ENCODE measurements at places on chromosomes 5 and 9.

DNA sequence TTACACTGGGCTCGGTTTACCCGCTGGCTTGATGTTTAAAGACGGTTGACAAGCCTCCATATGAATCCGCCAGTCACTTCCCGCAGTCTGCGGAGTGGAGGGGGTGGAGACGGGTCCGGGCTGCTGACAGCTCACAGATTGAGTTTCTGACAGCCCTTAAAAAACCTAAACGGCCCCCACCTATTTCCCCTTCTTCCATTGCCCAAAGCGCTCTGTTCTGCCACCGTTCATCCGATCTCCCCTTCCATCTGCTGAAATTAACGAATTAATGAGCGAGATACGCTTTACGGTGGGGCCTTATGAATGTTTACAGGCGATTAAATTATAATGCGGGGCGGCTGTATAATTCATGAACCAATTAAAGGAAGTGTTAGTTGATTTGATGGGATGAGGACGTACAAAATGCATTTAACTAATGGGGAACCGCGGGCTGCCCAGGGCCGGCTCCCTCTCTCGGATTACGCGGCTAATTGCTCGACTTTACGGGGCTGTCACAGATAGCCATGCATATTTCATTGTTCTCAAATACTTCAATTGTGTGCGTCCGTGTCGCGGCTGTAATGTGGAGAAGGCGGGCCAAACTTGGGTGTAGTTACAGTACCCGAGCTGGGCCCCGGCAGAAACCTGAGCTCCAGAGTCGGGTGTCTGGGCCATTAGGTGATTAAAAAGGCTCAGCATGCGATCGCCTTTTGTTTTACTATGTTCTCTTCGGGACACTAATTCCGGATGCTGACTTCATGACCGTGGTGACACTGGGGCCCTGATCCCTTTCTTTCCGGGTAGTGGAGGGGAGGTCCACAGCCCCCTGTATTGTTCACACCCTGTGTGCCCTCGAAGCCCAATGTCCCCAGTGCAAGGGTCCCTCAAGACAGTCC is 74.9 kb downstream of the GTF3C4 start:
- no peak for DNase-seq

DNA sequence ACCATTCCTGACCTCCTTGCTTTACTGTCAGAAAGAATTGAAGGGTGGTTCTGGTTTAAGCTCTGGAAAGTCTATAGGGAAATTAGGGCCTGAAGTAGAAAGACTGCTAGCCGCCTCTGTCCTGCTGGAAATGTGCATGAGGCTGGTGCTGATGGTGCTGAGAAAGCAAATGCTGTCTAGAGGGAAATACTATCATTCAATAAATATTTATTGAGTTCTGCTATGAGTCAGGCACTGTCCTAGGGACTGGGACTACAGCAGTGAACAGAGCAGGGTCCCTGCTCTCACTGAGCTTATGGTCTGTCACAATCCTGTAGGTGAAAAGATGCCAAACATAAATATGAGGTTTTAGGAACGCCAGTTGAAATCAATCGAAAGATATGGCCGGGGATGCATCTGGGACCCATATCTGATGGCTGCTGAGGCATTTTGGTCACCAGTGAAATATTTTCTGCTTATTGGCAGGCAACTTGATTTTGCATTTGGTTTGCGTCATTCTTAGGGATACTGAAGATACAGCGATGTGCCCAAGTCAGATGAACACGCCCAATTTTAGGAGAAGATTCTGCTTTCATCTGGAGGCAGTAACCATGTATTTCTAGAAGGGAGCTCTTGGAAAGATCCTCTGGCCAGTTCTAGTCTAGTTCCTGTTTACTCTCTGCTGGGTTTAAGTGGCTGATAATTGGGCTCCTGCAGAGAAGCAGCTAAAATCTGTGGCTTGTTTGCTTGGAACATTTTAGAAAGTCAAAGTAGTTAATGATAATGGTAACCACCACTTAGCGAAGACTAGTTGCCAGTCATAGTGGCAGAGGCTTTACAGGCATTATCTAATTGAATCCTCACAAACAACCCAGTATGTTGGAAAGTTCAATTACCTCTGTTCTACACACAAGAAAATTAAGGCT is 73.3 kb downstream of the INSYN2B start:
- DNase-seq: no peak

- DNase-seq: no peak
Observed at GRCh38 chr9:84141741-84142370, 161.3 kb downstream of the RMI1 start.

GRCh38 chr9:84079994-84080393 is 99.4 kb downstream of the RMI1 start:
- DNase-seq: no peak

GRCh38 chr5:129771058-129771838 is 23.4 kb downstream of the MINAR2 start:
- peak; percentile 91 for DNase-seq

GRCh38 chr9:23850242-23850689 is 24.2 kb upstream of the ELAVL2 start:
- no peak for DNase-seq

GRCh38 chr9:4174546-4175175 is 125.2 kb downstream of the GLIS3 start:
- no peak for DNase-seq

DNA sequence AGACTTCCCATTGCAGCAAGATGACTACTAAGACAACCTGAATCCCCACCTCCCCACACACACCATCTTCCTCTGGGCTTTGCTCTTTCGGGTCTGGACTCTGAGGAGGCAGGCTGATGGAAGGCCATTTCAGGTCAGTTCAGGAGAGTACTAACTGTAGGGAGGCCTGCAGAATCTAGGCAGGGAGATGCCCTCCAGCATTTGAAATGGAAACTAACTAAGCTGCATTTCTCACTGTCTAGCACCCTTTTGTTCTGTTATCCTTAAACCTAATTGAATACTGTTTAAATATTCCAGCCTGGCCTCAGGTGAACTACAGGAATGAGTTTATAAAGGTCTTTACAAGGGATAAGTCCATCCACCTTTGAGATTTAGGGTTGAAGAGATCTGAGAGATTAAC is 4.9 kb upstream of the TBCA start:
- DNase-seq: no peak

DNA sequence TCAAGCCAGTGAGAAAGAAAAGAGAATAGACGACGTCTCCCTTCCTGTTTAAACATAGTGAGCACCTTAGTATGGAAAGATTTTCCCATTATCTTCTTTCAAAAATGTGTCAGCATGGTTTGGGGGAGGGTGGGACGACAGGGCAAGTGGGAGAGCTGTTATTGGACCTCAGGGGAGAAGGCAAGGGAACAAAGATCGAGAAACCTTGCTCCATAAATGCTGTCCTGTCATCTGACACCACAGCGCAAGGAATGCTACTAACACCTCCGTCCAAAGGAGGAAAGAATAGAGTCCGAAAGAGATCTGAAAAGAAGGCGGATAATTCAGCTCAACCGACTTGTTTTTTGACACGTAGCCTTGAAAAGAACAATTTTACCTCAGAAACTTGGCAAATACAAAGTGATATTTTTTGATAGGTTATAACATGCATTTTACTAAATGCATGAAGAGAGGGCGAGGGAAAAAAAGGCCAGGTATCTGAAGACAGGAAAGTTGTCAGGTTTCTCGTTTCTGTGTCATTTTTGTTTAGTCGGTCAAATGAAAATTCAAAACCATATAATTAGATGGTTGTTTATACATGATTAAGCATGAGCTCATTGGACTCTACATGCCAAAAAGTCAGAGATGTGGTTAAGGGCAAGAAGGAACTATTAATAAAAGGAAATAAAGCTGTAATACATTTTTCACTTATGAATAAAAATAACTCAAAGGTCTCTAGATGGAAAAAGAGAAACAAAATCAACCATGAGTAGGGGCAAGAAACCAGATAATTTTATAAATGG is 155.7 kb downstream of the GLIS3 start:
- no peak for DNase-seq

DNA sequence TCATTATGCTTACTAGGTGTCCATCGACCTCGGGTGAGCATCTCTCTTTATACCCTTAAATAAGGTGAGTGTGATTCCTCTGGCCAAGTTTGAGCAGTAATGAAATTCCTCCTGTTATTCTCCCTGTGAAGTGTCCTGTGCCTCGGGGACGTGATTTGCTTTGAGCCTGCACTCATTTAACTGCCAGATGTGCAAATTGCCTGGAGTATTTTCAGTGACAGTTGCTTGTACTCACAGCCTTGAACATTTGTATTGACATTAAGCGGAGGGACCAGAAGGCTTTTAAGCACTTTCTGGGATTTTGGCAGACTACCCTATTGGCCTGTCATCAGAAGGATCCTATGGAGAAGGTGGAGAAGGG is 126.9 kb downstream of the DOCK2 start:
- no peak for DNase-seq

- DNase-seq: no peak
Observed at GRCh38 chr5:157679801-157680200, 8.5 kb downstream of the C5orf52 start.

DNA sequence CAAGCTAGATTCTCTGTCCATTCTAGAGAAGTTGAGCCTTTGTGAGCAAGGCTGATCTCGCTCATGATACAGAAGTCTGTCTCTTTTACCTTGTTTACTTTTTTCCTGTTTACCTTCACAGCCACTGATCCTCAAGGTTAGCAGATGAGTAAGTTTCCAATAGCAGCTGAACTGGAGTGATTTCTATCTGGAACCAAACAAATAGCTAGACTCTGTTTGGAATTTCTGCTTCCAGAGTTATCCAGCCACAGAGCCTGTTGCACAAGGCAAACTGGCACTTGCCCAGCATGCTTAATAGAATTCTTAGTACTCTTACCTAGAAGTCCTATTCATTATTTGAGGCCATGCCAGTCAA is 12.8 kb upstream of the PANK3 start:
- DNase-seq: no peak

DNA sequence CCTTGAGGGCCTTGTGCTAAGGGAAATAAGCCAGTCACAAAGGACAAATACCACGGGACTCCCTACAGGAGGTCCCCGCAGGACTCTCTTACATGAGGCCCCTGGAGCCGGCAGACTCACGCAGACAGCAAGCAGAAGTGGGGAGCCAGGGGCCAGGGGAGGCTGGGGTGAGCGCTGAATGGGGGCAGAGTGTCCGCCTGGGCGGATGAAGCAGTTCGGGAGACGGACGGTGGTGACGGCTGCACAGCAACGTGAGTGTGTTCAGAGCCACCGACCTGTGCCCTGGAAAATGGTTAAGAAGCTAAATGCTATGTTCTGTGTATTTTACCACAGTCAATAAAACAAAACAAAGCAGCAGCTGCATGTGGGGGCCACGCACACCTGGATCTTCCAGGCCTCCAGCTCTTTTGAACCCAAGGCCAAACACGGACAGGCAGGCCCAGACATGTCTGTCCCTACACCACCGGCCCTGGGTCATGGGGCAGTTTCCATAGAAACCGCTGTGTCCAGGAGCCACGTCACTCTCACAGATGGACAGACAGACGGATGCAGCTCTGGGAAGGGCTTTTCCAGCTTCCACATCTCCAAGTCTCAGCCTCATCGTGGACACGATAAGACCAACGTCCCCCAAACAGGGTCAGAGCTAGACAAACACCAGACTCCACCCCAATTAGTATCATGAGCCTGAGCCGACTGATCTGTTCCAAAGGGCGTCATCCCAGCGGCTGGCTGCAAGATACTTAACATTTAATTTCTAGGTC is 103.9 kb downstream of the VAV2 start:
- DNase-seq: no peak

GRCh38 chr5:174549254-174549653 is 175.1 kb upstream of the MSX2 start:
- no peak for DNase-seq

DNA sequence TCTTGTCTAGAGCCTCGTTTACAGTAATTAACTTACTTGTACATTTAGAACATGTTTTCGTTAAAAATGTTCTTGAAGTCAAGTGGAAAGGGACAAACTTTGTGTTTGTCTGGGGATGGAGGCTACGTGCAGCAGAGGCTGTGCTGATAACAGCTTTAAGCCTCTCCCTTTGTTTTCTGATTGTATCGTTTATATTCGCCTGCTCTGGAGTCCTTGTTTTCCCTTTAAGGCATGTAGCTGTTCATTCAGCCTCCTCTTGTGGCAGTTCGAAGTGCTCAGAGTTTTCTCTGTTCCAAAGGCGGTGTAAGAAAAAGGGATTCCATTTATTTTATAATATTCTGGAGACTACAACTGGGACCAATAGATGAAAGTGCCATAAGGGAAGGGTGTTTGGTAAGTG is 1.9 kb downstream of the SLC36A1 start:
- DNase-seq: no peak

DNA sequence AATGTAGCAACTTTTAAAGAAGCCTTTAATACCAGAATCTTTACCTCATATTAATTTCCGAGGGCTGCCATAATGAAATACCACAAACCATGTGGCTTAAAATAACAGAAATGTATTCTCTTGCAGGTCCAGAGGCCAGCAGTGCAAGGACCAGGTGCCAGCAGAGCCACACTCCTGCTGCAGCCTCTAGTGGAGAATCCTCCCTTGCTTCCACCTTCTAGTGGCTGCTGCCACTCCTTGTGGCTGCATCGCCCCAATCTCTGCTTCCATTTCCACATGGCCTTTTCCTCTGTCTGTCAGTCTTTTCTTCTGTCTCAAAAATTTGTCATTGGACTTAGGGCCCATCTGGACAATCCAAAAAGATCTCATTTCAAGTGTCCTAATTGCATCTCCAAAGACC is 401.5 kb downstream of the EFNA5 start:
- no peak for DNase-seq

DNA sequence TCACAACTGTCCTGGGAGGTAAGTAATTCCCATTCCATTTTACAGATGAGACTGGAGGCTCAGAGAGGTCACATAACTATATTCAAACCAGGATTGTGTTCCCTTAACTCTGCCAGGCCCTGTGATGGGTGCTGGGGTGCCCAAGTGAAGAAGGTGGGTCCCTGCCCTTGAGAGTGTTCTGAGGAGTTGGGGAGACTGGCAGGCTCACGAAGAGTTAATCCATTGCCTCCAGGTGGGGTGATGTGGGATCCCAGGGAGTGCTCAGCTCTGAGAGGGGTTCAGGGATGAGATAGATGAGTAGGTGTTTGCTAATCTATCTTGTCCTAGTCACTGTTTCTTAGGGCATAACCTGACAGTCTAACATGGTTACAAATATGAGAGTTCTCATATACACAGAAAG is 36.7 kb downstream of the GSN start:
- no peak for DNase-seq

GRCh38 chr5:132905938-132906337 is 32.5 kb downstream of the LEAP2 start:
- no peak for DNase-seq

All from pons (tissue), 1 donor.